ENCODE measurements at places on chromosomes 5 and 9. TPM values are rescaled to one million over a fixed set of nuclear protein-coding genes. Genes with fewer than 3 reads are reported as not detected.

DNA sequence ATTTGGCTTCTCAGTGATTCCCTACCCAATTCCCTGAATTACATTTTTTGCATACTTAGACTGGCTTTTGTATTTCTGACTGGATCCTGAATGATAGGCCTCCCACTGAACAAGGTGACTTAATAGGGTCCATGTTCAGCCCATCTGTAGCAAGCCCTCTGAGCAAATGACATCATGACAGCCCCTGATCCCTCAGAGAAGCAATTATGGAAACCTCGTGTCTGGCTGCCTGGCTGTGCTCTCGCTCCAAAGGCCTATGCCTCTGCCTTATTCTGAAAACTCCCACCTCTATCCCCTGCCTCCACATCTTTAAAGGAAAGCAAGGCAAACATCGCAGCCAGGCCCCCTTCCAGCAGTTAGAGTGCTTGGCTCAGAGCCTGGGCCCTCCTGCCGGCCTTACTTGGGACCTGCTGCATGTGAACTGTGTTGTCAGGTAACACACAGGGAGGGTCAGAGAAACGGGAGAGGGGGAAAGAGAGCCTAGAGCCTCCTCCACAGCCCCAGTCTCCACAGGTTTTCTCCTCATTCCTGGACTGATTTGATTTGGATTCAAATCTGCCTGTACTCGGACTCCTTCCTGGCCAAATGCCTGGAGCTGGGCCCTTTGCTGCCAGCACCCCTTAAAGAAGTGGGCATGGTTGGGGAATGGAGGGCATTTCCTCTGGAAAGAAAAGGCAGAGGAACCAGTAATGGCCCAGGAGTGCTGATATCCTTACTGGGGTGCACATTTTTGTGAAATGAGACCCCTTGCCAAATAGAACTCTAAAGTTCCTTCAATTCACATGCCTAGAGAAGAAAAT lies 3.8 kb downstream of the DCANP1 start:
- no peak for DNase-seq

The CDK9 gene
- 68.7 TPM for polyA plus RNA-seq

DNA sequence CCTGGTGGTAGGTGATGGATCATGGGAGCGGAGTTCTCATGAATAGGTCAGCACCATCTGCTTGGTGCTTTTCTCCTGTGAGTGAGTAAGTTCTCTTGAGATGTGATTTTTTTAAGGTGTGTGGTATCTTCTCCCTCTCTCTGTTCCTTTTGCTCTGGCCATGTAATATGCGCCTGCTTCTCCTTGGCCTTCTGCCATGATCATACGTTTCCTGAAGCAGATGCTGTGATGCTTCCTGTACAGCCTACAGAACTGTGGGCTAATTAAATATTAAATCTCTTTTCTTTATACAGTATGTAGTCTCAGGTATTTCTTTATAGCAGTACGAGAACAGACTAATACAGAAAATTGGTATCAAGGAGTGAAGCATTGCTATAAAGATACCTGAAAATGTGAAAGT lies 36.4 kb downstream of the UNC13B start:
- DNase-seq, result no peak

The TMOD1 gene
- 1.8 TPM for polyA plus RNA-seq

DNA sequence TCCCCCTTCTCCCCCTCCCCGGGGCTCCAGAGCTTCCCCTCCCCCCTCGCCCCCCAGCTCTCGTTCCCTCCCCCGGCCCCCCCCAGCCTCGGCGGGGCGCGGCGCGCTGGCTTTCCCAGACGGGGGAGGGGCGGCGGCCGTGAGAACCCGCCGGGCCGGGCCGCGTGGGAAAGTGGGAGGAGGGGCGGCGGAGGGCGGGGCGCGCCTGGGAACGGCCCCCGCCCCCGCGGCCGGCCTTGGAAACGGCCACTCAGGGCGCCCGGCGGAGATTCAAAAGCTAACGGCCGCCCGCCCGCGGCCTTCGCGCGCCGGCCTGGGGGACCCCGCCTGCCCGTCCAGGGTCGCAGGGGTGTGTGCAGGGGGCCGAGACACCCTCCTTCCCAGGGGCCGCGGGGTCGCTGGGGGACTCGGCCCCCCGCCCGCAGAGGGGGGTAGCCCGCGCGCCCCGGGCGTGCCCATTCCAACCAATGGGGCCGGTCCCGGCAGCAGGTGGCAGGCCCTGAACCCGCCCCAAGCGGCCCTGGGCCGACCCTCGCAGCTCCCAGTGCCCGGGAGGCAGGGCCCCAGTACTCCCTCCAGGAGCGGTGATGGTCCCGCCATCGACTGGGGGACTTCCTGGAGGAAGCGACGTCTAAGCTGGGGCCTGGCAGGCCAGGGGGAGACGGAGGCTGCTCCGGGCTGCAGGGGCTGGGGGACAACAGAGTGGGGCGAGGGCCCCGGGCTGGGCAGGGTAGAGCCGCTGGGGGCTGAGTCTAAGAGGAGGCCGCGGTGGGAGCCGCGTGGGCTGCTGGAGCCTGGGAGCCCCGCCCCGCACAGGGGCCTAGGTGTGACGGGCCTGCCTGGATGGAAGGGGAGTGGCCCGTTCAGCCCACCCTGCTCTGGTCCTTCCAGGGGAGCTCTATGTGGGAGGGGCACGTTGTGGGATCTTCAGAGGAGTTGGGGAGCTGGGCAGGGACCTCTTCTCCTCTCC lies 14.2 kb upstream of the NRARP start:
- no peak for DNase-seq

The MARCHF3 gene
- polyA plus RNA-seq, result 8.5 TPM

The GDNF gene
- 17.7 TPM for polyA plus RNA-seq

DNA sequence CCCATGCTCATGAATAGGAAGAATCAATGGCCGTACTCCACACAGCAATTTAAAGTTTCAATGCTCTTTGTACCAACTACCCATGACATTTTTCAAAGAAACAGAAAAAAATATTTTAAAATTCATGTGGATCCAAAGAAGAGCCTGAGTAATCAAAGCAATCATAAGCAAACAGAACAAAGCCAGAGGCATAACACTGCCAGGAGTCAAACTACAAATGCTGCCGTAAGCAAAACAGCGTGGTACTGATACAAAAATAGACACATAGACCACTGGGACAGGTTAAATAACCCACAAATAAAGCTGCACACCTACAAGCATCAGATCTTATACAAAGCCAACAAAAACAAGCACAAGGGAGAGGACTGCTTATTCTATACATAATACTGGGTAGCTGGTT lies 107.7 kb downstream of the CHSY3 start:
- DNase-seq, result no peak

DNA sequence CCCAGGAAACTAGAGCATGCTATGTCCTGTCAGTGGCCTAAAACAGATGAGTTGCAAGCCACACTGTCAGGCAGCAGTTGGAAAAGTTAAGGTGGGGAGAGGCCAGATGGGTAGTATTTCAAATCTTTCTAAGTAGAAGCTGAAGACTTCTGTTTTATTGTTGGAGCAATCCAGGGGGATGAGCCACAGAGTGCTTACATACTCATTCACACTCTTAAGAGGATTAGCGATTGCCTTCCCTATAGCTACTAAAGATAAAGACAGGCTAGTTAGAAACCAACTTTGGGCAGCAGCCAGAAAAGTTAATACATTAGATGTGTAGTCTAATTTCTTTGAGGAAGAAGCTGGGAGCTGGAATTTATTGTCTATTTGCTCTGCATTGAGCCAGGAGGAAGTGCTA lies 61.7 kb upstream of the ELAVL2 start:
- no peak for DNase-seq

DNA sequence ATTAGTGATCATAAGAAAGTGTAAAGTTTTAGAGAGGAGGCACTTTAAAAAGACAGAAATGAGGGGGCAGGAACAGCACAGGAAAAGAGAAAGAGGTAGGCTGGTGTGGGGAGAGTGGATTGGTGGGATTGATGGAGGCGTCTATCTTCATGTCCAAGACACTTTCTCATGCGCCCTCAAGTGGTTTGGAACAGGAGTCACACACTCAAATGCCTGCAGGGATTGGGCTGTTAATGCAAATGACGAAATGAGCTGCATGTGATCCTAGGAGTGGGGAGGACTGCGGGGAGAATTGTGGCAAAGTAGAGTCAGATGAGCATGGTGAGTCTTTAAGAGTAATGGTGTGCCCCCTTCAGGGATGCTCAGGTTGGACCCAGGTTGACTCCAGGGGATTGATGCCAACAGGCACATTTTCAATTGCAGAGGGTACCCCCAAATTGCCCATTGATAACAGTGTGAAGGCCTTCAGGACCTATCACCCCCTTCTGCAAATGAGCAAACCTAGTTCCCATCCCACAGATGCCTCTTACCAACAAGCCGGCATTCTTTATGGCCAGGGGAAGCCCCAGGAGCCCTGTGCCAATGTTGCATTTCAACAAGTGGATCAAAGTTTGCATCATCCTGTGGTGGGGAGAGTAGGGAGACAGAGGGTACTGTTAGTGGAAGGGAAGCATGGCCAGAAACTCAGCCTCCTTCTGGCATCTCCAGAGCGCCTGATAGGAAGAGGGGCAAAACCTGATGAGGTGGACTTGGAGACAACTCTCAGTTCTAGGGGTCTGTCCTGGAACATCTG lies 5.3 kb downstream of the SLC36A3 start:
- no peak for DNase-seq

- peak; percentile 60 for DNase-seq
Measured at GRCh38 chr5:31702712-31703111, 63.8 kb downstream of the PDZD2 start.

GRCh38 chr5:79318935-79319614 lies 83.1 kb downstream of the JMY start:
- no peak for DNase-seq

GRCh38 chr9:9598723-9599122 lies 1014.1 kb downstream of the PTPRD start:
- DNase-seq, result no peak

DNA sequence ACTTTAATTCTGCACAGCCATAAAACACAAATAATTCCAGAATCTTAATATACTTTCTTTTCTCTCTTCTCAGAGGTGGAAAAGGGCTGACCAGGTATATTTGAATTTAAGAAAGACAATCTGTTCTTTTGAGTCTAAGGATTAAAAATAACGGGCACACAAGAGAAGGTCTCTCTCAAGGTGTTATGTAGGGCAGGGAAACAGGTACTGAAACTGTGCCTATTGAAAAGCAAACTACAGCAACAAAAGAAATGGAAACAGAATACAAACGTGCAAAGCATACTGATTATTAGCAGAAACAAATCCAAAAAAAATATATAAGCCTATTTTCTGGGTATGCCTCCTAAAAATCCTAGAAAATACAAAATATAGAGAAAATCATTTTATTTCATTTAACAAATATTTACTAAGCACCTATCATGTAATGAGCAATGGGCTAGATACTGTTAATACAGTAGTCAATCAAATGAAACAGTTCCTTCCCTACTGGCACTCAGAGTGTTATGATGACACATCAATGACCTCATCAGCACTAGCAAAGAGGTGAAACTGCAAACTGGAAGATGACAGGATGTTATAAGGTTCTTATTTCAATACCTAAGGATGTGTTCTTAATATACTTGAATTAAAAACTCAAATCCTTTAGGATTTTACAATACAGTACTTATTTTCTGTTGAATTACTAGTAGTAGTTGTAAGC lies 87.7 kb downstream of the AUH start:
- no peak for DNase-seq

The PDCD1LG2 gene
- not detected for polyA plus RNA-seq

- no peak for DNase-seq
Measured at GRCh38 chr5:53678981-53679660, 118.7 kb downstream of the NDUFS4 start.

The SH3TC2 gene
- polyA plus RNA-seq, result 1.2 TPM

DNA sequence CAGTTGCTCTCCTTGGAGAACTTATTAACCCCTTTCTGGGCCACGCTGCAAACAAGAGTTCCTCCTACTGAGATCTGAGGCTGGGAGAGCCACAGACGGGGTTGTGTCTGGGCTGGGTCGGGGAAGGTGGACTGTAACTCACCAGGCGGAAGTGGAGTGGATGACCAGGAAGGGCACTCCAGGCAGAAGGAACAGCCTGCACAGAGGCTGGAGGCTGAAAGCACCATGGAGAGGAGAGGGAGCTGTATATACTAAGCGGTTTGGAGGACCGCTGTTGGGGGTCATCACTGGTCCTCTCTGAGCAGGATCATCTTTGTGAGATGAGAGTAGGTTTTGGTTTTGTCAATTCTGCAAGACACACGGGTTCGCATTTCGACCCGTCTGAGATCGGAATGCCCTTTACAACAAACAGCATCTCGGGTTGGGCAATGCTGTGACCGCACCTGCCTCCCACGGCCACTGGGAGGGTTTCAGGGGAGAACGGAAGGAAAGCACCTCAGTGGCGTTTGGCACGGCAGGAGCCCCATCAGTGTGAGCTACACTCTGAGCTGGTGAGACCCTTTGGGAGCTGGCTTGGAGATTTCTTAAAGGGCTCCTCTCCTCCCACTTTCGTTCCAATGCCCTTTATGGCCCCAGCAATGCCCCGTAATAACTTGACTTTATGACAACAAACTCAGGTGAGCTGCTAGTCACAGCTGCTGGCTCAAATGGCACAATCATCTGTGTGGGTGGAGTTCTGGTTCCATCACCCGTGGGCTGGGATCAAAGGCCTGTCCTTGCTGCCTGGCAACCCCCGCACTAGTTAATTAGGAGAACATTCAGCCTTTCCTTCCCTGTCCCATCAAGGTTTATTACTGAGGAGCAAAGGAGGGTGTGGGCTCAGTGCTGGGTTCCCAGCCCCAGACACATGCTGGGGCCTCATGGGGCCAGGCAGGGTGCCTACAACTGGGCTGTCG lies 18.7 kb upstream of the NEURL1B start:
- no peak for DNase-seq

The OLFM1 gene
- polyA plus RNA-seq, result 4.2 TPM

GRCh38 chr5:54285686-54286085 lies 24.7 kb downstream of the ARL15 start:
- no peak for DNase-seq

- no peak for DNase-seq
Measured at GRCh38 chr5:149175346-149176105, 34.2 kb downstream of the ABLIM3 start.

- no peak for DNase-seq
Measured at GRCh38 chr5:148966348-148966747, 96.5 kb downstream of the SH3TC2 start.

DNA sequence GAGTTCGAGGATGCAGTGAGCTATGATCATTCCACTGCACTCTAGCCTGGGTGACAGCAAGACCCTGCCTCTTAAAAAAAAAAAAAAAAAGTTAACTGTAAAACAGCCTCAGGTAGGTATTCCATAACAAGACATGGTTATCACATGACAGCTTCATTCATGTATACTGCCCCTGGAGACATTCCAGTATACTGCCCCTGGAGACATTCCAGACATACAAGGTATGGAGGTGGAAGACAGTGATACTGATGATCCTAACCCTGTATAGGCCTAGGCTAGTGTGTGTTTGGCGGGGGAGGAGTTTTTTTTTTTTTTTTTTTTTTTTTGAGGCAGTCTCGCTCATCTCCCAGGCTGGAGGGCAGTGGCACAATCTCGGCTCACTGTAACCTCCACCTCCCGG lies 105.5 kb downstream of the RICTOR start:
- no peak for DNase-seq

All from right renal pelvis (tissue), 4 donors.